ENCODE measurements at places on chromosomes 7 and 10.

GRCh38 chr7:127718340-127718679 lies 66.3 kb downstream of the SND1 start:
- no peak for DNase-seq

DNA sequence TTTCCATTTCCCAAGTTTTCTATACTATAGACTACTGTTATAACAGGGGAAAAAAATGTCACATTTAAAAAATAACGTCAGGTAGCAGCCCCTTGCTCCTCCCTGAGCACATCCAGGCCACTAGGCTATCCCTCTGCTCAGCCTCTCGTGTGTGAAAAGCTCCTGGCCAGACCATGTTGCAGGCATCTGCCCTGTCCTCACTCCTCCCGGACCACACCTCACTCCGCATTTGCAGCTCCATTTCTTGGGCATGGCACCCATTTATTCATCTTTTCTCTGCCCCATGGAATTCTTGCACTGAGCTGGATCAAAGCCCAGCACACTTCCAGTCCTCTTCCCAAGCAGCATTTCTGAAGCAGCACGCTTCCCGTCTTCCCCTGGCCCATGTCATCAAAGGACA lies 1.4 kb upstream of the GDF2 start:
- no peak for DNase-seq

GRCh38 chr10:124083740-124084397 lies 9.5 kb downstream of the CHST15 start:
- no peak for DNase-seq

- DNase-seq: no peak
These were observed 742.3 kb downstream of the TYW1 start for GRCh38 chr7:67738958-67739357.

GRCh38 chr10:129472696-129473555 lies 5.9 kb downstream of the MGMT start:
- no peak for DNase-seq

GRCh38 chr10:99695761-99696160 lies 36.2 kb downstream of the COX15 start:
- no peak for DNase-seq

- DNase-seq: no peak
These were observed 374.5 kb upstream of the FOXK1 start for GRCh38 chr7:4307316-4308204.

DNA sequence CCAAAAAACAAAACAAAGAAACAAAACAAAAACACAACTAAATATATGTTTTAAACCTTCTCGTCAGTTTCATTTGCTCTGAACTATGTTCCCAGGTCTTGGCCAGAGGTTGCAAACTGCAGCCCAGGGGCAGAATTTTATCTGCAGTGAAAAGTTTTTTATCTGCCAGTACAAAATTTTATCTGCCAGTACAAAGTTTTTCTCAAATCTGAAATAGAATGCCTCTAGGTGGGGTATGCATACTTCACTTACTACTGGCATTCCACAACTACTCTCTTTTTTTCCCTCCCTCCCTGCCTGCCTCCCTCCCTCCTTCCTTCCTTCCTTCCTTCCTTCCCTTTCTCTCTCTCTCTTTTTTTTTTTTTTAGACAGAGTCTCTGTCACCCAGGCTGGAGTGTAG lies 9.4 kb upstream of the CLDN3 start:
- no peak for DNase-seq
